ENCODE measurements at places on chromosomes 13 and 19.

GRCh38 chr13:43731296-43731695 is 55.5 kb downstream of the ENOX1 start:
- no peak for DNase-seq

DNA sequence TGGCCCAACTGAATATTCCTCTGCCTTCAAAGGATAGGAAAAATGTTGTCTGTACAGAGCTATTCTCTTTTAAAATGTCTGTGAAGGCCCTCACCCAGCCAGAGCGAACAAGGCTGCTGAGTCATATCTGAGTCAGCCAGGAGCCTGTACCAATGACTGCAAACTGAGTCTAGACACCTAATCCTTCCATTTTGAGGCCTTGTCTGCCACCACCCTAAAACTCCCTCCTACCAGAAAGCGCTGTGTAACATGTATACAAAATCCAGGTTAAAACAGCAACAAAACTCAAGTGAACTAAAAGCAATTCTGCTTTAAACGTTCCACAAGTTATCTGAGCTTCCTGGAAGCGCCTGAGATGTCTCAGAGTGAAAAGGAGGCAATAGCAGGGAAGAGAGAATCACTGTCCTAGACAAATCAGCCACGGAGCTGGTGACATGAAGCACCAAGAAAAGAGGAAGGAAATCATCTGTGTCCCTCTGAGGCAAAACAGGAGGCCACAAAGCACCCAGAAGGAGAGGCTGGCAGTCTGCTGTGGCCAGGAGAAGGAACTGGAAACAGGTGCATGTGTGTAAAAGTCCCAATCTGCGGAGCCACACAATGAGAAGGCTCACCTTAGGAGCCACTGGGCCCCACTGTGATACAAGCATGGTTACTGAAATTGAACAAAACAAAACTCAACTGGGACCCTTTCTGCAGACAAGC is 10.2 kb downstream of the DHRS12 start:
- no peak for DNase-seq

GRCh38 chr19:57813919-57814504 is 701 bp downstream of the ZNF552 start:
- no peak for DNase-seq

DNA sequence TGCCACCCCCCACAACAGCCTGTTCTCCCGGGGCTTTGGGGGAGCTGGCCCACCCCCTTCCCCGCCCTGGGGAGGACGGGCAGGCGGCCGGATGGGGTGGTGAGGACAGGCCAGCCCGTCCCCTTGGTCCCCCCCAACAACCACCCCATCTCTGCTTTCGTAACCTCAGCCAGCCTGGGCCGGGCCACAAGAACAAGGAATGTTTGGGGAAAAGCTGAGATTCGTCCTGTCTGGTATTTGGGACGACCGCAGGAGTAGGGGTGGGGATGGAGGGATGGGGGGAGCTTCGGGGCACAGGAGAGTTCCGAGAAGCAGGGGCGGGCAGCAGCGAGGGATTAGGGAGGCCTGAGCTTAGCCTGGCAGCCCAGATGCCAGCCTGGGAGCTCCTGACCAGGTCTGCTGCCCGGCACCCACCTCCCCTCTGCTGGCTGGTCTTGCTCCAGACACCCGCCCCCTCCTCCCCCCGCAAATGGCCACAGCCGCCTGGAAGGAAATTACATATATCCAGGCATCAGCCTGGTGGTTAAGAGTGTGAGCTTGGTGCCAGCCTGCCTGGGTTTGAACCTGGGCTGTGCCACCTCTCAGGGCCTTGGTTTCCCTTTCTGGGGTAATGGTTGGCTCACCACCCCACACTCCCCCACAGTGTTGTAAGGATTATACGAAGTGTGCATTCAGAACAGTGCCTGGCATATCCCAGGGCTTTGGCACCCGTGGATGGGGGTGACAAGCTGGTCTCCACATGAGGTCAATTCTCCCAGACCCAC is at the start of gene PODNL1:
Gene PODNL1 (minus strand): TSS at position 117 of the 764 bp plus-strand sequence. CDS start 236 bp downstream, outside the sequence.
- DNase-seq: no peak

GRCh38 chr19:48481846-48482639 is 12.9 kb downstream of the CYTH2 start:
- DNase-seq: no peak

GRCh38 chr19:47542030-47542475 is 27.2 kb upstream of the NAPA start:
- no peak for DNase-seq
